AG08396 (cell line): ENCODE measurements at places on chromosomes 11 and 22.

- no peak for DNase-seq
Measured at GRCh38 chr22:38273135-38273826, 471 bp upstream of the TMEM184B start.

DNA sequence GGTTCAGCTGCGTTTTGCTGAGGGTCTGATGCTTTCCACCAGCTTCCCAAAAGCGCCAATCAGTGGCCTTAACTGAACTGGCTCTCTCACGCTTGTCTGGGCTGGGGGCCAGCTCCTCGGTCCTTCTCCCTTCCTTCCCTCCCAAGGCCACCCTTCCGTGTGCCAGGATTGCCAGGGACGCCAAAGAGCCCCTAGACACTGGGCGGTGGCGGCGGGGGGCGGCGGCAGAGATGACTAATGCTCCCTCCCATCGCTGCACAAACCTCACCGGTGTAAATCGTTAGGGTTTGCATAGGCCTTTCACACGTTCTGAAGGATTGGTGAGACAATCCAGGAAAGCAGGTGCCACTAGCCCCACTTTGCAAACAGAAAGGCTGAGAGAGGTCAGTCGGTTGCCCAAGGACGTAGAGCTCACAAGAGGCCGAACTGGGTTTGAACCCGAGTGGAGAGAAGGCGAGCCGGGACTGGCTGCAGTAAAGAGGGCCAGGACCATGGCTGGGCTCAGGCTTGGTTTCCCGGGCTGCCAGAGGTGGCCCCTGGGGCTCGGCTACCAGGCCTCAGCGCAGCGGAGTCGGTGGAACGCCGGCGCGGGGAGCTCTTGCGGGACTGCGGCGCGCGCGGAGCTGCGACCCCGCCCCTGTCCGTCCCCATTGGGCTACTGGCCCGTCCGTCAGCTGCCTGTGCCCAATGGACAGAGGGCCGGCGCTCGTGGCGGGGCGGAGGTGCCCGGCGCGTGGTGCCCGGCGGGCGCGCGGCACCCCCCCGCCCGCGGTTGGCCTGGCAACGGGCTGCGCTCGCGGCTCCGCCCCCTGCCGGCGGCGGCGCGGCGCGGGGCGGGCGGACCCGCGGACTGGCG is 589 bp upstream of the GNAZ start:
- peak; percentile 99 for DNase-seq

DNA sequence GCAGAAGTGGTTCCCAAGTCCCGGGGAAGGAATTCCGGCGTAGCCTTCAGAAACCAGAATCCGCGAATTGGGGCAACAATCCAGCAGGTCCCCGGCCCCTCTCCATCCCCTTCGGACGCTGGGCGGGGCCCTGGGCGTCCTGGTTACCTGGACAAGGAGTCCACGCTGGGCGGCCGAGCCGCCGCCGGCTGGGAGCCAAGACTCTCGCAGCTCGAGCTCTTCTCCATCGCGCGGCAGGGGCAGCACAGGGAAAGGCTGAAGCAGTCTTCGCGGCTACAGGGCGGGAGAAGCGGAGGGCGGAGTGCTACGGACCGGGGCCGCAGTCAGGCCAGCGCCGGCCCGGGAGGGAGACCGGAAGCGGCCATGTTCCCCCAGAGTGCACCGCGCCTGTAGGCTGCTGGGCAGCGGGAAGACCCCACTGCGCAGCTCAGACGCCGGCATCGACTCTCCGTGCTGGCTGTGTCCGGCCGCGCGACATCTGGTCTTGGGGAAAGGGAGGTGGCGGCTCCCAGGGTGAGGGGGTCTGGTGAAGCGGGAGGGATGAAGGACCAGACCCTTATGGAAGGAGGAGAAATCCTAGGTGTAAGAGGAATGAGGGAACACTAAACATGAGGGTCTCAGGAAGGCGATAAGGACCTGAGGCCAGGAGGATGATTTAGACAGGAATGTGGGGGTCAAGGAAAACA is at the start of gene MTMR2:
TSS of gene MTMR2 (minus strand) at position 380 of the 686 bp plus-strand sequence. CDS start at position 227, 153 bp downstream.
- peak; percentile 86 for DNase-seq

DNA sequence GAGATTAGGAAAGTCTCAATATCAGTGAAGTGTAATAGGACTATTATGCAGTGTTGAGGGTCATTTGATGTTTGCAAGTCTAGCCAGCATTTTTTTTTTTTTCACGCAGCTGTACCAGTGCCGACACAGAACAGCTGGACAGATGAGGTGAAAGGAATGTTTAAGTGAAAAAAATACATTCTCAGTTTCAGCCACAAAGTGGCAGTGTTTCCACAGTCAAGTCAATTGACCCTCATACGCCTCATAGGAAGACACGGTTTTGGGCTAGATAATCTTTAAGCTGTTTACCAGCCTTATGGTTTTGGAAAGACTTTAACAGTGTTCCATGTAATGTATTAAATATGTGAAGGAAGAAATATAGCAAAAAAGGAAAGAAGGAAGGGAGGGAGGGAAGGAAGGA is 349.9 kb upstream of the ANO3 start:
- peak; percentile 46 for DNase-seq

GRCh38 chr11:18540207-18541009 is 13.7 kb upstream of the TSG101 start:
- DNase-seq, result no peak

GRCh38 chr11:76939219-76939631 is 78.5 kb downstream of the ACER3 start:
- DNase-seq, result no peak

- no peak for DNase-seq
Measured at GRCh38 chr11:14308897-14309387, 50.0 kb downstream of the RRAS2 start.

- DNase-seq, result no peak
Measured at GRCh38 chr22:41752011-41752970, 48.2 kb upstream of the CCDC134 start.

GRCh38 chr11:126585774-126586491 is 230.4 kb downstream of the ST3GAL4 start:
- DNase-seq, result peak; percentile 82

DNA sequence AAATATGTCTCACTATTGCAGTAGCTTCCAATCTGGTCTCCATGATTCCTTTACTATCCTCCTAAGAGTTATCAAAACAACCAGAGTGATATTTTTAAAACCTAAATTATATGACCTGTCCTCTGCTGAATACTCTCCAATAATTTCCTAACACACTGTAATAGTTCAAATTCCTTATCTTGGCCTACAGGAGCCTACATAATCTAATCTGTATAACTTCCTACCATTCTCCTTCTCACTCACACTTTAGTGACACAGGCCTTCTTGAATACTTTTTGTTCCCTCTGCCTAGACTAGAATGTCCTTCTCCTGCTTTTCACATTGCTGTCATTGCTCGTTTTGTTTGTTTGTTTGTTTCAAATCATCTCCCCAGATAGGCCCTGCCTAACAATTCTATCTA is 9.4 kb downstream of the FHIP1B start:
- no peak for DNase-seq

- DNase-seq, result peak; percentile 97
Measured at GRCh38 chr22:42649246-42650099, at the start of gene CYB5R3. Gene CYB5R3, minus strand, starts transcription at chr22:42649392. Its CDS starts 77 bp downstream, at chr22:42649315.

- peak; percentile 24 for DNase-seq
Measured at GRCh38 chr11:35040221-35040942, 98.6 kb upstream of the CD44 start.

- no peak for DNase-seq
Measured at GRCh38 chr11:126808296-126808695, 192.3 kb downstream of the KIRREL3 start.

DNA sequence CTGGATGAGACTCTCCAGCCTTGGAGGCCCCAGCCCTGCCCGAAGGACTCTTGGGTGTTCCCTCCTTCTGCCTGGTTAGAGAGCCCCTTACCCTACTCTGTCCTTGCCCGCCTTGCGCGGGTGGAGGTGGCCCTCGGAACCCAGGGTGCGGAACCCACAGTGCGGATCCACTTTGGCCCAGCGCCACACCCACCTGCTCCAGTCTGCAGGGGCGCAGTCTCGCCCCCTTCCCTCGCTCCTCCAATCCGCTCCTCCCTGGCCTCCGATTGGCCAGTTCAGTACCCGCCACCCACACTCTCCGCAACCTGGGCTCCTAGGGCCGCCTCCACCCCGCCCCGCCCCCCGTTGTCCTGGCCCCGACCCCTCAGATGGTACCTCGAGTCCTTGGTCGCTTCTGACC is 2.4 kb downstream of the CAPN1 start:
- DNase-seq, result no peak

GRCh38 chr11:1753229-1753928 is 3.0 kb upstream of the IFITM10 start:
- DNase-seq, result no peak

DNA sequence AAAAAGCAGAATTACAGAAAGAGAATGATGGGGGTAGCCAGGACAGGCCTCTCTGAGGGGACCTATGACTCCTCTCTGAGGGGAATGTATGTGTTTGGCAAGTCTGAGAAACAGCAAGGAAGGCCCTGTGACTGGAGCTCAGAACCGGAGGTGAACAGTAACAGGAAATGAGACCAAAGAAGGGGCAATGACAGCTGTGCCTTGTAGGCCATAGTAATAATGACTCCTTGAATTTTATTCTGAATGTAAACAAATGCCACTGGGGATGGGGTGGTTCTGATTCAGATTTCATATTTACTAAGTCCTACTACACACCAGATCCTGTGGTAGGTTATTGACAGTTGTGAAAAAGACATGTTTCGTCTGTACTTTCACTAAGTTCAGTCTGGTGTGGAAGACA is 52.8 kb upstream of the APOA1 start:
- DNase-seq, result no peak

- no peak for DNase-seq
Measured at GRCh38 chr11:86481399-86481798, 106.7 kb downstream of the CCDC81 start.

DNA sequence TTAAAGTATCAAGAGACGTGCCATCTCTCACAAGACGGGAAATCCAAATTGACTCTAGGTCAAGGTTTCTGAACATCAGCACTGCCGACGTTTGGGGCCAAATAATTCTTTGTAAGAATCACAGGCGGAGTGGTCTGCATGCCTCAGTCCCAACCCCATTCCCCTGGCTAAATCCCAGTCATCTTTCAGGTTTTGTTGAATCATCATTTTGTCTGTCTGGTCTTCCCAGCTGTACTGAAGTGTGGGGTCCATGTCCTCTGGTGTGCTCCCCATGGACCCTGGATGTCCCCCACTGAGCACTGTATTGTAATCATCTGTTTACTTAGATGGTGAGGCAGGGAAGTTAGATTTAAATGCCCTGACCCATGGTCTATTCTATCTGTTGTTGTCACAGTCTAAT is 103.6 kb upstream of the GALNT18 start:
- no peak for DNase-seq

GRCh38 chr11:75792127-75792731 is 22.8 kb upstream of the UVRAG start:
- no peak for DNase-seq

GRCh38 chr11:2473361-2474058 is 28.7 kb downstream of the KCNQ1 start:
- no peak for DNase-seq

DNA sequence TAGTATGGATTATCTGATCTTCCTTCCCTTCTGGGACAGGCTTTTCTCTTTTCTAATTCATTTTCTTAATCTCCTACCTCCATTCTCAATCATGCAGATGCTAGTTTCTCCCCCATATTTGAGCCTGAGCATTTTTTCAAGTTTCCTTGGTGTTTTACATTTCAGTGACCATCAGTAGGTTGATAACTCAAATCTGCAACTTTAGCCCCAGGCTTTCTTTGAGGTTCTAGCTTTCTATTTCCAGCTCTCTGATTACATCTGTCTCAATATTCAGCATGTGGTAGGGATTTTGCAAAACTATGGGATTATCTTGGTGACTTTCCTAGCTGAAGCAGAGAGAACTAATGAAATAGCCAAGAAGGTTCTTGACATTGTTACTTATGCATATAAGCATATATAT is 67.8 kb downstream of the ARHGEF12 start:
- DNase-seq, result no peak

DNA sequence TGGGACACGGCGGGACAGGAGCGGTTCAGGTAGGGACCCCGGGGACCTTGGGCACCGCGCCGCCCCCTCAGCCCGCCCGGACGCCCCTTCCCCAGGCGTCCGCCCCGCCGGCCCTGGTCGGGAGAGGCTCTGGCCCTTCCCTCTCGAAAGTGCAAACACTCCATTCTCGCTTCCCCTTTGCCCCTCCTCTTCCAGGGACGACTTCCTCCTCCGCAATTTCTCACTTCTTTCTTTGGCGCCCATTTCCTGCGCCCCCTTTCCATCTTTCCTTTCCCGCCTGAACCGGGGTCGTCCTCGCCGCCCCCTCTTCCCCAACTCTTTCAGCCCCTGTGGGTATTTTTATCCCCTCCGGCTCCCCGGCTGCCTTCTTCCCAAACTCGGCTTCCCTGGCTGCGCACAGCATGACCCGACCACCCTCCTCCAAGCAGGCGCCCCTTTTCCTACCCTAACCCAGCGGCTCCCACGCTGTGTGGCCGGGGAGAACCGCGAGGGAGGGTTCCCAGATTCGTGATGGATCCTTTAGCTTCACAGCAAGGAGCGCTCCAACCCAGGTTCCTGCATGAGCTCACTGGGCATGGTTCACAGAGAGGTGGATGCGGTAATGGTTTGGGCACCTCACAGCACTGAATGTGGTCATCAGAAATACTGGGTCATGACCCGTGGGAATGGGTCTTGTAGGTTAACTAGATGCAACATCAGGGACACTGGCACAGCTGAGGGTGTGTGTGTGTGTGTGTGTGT is 689 bp downstream of the RAB39A start:
- no peak for DNase-seq

DNA sequence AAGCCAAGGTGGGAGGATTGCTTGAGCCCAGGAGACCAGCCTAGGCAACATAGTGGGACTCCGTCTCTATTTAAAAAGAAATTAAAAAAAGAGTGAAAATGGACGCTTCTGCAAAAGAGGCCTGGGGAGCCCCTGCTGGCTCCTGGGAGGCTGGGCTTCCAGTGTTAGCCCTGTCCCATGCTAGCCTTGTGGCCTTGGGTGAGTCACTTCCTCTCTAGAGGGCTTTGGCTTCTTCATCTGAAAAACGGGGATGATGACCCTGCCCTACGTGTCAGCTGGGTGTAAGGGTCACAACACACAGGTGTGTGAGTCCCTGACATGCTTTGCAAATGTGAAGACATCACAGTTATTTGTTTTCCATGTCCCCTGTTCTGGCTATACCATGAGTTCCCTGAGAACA is 32.8 kb downstream of the FAM227A start:
- DNase-seq, result no peak

DNA sequence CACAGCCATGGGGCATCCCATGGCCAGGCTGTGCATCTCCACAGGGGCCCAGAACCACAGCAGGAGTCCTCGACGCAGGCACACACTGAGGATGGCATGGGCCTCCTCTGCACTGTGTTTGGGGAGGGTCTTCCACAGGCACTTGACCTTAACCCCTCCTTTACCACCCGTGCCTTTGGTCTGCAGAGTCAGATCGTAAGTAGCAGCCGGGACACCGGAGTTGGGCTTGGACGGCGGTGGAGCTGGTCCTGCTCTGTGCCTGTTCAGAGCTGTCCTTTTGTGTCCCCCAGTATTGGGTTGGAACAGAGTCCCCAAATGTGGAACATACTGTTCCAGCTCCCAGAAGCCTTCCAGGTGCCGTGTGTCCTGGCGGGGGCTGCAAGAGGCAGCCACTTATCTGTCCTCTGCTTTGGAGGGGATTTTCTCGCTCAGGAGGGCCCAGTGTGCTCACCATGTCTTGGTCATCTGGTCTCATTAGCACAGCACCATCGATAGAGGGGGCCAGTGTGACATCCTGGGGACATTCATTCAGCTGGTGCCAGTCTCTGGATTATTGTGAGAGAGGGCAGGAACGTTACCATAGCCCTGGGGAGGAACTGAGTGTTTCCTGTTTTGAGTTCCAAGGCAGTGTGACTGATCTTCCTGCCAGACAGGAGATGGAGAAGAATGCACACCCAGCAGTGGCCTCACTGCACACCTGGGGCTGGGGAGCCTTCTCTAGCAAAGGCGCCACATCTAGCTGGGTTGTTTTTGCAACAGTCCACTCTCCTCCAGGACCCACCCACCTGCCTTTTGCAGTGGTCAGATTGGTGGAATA is 12.4 kb downstream of the CRELD2 start:
- peak; percentile 78 for DNase-seq

- DNase-seq, result no peak
Measured at GRCh38 chr22:22720724-22721261, 76.4 kb downstream of the GGTLC2 start.
